ENCODE measurements at places on chromosomes 4 and X. TPM values are rescaled to one million over a fixed set of nuclear protein-coding genes. Genes with fewer than 3 reads are reported as not detected.
A peak's percentile ranks its signal among the peaks of the same experiment; 100 is the strongest.

Gene STPG2
- total RNA-seq, result 0.71 TPM

Gene SYTL5
- 0.14 TPM for total RNA-seq

- no peak overlapping the region for H3K4me3 ChIP-seq
- H3K27ac ChIP-seq, result no peak overlapping the region
- no peaks in the 10 kb centered on the region for H3K36me3 ChIP-seq
- DNase-seq, result no peak
- no peaks in the 10 kb centered on the region for H3K27me3 ChIP-seq
Measured at GRCh38 chr4:177281351-177281909, 28.2 kb upstream of the NEIL3 start.

DNA sequence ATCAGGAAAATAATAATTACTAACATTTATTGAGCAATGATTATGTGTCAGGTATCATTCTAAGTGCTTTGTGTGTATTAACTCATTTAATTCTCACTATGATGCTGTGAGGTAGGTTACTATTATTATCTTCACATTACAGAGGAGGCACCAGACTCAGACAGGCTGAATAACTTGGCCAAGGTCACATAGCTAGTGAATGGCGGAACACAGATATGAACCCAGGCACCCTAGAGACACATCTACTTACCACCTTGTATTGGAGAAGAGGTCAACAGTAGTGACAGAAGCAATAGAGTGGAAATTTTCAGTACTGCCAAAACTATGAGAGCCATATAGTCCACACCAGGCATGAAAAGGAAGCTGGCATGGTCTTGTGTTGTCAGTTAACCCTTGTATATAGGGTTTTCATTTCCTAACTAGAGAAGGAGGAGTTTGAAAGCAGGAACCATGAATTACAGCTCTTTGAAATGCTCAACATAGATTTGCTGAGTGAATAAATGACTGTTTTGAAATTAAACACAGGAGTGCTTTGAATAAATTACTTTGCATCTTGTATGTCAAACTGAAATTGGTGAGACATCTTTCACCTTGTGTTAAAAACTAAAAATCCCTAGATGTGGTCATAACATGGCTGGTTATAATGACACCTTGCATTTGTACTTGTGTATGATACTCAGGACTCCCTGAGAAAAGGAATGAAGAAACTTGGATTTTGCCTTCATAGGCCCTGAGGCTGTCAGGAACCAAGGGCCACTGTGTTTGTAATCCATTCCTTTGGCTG, 71.8 kb downstream of the RTL9 start:
- no peak overlapping the region for H3K4me3 ChIP-seq
- peaks cover 4% of the 10 kb centered on the region for H3K27me3 ChIP-seq
- H3K27ac ChIP-seq, result no peak overlapping the region
- H3K36me3 ChIP-seq, result no peaks in the 10 kb centered on the region
- no peak for DNase-seq
- H3K4me1 ChIP-seq, result no peaks in the 10 kb centered on the region

DNA sequence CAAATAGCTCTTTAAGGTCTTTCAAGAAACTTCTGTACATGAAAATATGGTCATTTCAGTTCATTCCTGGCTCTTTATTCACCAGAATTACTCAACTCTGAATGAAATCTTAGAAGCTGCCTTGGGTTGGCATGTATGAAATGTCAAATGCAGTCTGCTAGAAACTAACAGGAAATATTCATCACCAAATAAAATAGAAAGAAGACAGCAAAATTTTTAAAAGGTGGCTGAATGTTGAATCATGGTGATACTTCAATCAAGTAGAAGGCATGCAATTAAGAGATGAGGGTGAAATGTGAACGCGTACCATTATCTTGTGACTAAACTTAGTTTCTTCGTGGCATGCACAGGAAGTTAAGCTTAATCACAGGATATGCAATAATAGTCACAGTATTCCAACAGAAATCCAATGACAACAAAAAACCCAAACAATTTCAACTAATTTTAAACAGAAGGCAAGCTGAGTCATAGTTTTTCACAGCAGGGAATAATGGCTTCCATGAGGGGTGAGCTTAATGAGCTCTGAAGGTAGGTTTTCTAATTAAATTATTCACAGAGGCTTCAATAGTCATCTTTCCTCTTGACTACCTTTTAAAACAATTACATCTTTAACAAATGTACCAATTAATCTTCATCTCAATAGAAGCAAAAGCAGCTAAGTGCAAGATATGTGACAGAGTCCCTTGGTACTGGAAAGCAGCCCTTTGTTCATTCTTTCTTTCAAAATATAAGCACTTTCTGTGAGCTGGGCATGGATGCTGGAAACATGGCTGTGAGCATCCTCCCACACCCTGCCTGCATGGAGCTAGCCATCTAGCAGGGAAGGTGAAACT, 44.5 kb downstream of the SCFD2 start:
- no peak overlapping the region for H3K4me3 ChIP-seq
- H3K36me3 ChIP-seq, result no peaks in the 10 kb centered on the region
- H3K27me3 ChIP-seq, result no peaks in the 10 kb centered on the region
- DNase-seq, result no peak

GRCh38 chrX:84123585-84123984, 64.4 kb downstream of the RPS6KA6 start:
- DNase-seq, result no peak
- H3K27ac ChIP-seq, result no peak overlapping the region
- no peaks in the 10 kb centered on the region for H3K4me1 ChIP-seq
- no peaks in the 10 kb centered on the region for H3K36me3 ChIP-seq

DNA sequence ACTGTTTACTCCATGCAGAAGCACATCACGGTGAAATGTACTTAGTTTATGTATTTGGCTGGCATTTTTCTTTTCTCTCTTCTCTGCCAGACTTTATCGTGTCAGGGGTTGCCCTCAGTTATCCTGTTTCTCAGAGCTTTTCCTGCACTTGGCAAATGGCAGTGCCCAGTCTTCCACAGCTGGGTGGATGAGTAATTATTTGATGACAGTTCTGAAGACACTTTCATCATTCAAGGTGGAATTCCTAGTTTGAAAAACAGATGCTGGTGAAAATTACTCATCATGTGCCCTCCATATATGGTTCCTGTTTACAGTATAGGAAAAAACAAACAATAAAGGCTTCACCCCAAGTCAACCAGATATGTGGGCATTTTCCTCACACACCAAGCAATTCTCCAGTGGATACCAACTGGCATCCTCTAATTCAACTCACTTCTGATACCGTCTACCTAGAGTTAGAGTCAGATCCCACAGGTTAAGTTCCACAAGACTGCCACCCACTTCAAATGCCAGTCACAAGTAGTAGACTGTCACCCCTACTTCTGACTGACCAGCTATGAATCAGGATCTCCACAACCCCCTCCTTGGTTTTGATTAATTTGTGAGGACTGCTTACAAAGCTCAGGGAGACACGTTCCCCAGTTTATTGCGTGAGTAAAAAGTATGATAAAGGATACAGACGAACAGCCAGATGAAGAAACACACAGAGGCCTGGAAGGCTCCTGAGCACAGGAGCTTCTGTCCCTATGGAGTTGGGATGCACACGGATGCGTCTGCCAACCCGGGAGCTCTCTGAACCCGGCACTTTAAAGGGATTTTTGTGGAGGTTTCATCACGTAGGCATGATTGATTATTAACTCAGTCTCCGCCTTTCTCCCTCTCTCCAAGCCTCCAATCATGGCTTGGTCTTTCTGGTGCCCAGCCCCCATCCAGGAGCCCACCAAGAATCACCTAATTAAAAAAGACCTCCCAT, 72.9 kb downstream of the CLDN34 start:
- H3K4me1 ChIP-seq, result peaks cover 26% of the 10 kb centered on the region
- H3K27ac ChIP-seq, result peak overlapping the region; percentile 34
- no peaks in the 10 kb centered on the region for H3K36me3 ChIP-seq
- no peak overlapping the region for H3K4me3 ChIP-seq
- H3K27me3 ChIP-seq, result no peaks in the 10 kb centered on the region

DNA sequence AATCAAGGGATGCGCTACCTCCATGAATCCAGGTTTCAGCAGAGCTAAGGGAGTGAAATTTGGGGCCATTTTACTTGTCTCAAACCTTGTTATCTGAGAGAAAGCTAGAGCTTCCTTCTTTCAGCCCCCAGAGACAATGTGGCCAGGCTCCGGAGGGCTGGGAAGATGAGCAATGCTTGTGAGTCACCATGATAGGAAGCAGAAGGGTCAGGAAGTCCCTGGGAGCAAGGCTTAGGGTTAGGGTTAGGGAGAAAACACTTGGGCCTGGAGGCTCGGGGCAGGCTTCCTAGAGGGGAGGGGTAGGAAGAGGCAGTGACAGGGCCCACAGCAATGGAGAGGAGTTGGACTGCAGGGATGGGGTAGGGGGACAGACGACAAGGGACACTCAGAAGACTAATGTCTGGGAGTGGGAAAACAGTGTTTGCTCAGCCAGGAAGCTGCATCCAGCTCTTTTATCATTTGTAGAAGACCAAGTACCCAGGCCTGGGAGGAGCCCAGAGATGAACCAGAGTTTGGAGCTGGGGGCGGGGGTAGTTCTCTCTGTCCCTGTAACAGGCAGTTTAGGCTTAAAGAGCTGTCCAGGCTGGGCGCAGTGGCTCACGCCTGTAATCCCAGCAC, 16.4 kb upstream of the PORCN start:
- no peak overlapping the region for H3K27ac ChIP-seq
- DNase-seq, result no peak
- no peaks in the 10 kb centered on the region for H3K36me3 ChIP-seq
- no peaks in the 10 kb centered on the region for H3K4me1 ChIP-seq

DNA sequence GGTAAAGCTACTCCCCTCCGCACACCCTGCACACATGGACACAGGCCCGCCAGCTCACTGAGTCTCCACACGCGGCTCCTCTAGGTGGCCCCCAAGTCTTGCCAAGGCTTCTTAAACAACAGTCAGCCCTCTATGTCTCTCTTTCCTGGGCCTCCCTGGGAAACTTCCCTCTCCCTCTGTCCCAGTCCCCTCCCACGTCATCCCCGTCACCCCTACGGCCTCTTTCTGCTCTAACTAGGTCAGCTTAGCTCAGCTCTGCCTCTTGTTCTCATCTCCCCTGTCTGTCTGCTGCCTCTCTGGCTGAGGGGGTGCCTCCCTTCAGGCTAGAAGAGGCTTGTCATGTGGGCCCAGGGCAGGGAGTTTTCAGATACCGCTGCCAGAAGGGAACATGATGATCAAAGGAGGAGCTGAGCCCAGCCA, 38.8 kb downstream of the SEPTIN6 start:
- peaks cover 4% of the 10 kb centered on the region for H3K4me1 ChIP-seq
- H3K4me3 ChIP-seq, result no peak overlapping the region
- H3K36me3 ChIP-seq, result no peaks in the 10 kb centered on the region
- peak overlapping the region; percentile 67 for H3K27ac ChIP-seq
- no peaks in the 10 kb centered on the region for H3K27me3 ChIP-seq

DNA sequence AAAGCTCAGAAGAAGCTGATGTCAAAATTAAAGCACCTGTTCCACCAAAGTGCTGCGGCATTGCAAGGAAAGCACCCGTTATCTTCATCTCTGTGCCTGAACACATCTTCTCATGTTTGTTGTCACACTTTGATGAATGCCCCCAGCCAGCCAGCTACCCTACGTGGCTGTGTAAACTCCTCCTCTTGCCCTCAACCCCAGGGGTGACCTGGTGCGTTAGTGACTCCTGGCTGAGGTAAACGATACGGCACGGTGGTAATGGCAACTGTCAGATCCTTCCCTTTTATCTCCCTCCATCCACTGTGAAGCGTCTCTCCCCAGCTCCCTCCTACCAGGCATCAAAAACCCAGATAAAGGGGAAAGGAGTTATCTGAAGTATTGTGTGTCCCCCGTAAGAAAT, 90.6 kb upstream of the WWC2 start:
- H3K36me3 ChIP-seq, result no peaks in the 10 kb centered on the region
- DNase-seq, result no peak
- no peak overlapping the region for H3K27ac ChIP-seq
- H3K4me3 ChIP-seq, result no peak overlapping the region
- H3K4me1 ChIP-seq, result no peaks in the 10 kb centered on the region
